ENCODE measurements at places on chromosomes 3 and 15. TPM values are rescaled to one million over a fixed set of nuclear protein-coding genes. Genes with fewer than 3 reads are reported as not detected.

- peak; percentile 80 for DNase-seq
Measured at GRCh38 chr3:157572559-157573270, 69.5 kb upstream of the VEPH1 start.

DNA sequence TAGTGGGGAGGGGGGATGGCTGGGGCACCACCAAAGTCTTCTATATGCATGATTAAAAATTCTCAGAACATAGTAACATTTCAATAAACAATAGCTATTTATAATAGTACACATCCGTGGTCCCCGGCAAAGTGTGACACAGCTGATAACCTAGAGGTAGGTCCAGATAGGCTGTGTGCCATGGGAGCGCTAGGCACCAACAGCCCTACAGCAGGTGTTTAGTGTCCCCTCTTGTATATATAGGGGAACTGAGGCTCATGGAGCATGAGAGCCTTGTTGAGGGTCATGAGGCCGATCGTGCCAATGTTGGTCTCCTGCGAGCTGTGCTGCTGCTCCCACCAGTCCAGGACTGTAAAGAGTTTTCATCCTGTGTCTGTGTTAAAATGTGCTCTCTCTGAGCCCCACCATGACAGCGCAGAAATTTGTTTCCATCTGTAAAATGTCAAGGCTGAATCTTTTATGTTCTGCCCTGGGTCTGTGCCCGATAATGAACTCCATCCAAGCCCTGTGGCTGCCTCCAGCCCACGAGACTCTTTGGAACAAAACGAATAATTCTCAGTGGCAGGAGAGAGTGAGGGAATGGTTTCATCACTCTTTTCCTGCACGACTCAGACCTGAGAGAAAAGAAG, 14.5 kb downstream of the TMEM158 start:
- DNase-seq = no peak

DNA sequence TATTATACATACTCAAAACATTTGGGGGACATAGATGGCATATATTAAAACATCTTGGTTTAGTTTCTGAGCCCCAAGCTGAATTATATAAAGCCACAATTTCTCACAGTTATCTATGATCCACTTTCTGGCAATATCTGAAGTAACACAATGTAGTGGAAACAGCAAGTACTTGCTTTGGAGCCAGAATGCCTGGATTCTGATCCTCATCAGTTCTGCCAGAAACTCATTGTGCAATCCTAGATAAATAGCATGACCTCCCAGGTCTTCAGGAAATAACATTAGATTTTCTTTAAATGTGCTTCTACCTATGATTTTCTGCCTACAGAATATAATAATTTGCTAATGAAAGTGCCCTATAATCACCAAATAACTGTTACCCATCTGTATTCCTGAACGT, 544.9 kb downstream of the NAALADL2 start:
- no peak for DNase-seq

DNA sequence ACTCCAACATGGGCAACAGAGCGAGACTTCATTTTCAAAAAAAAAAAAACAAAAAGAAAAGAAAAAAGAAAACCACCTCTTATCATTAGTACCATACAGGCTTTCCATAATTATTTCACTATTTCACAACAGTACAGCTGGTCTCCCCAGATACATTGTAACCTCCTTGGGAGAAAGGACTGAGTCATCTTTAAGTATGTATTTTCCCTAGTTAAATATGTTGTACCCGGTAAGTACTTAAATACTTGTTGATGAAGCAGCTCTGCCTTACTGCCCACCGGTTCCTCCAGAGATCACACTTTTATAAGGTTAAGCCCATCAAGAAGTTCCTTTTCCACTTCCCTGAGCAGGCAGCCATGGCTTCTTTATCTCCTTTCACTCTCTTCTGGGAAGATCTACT, 789.5 kb upstream of the CFAP20DC start:
- DNase-seq = no peak

DNA sequence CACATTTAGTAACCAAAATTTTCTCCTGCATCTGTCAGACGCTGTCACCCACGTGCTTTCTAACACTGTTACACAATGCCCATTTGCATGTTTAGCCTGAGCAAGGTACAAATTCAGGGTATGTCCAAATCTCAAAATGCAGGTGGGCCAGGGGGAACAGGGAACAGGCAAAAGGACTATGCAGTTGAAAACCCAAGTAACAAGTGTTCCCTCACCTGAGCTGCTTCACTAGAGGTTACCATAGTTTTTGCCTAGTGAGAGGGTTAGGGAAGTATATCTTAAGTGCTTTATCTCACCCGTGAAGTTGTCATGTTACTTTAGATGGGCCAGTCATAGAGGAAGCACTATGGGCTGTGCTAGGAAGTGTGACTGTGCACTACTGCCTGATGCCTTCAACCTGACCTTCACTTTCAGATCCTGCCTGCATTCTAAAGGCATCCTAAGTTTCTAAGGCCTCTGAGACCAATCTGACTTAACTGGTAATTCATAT, 6.0 kb upstream of the TMEM87A start:
- DNase-seq = no peak

DNA sequence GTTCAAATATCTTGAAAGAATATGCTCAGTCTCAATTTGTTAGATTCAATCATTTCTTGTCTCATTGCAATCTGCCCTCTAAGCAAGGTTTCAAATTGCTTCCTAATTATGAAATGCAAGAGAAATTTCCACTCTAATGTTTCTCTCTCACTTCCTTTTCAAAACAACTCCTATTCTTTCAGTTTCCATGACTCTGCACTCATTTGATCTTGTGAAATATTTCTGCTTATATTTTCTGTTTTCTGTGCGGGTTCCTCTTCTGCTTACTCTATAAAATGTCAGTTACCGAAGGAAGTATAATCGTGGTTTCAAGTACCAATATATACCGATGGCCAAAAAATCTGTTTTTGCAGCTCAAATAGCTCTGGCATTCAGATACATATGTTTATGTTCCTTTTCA, 521.9 kb upstream of the NAALADL2 start:
- no peak for DNase-seq

GRCh38 chr15:85527895-85528294, 147.5 kb downstream of the AKAP13 start:
- peak; percentile 81 for DNase-seq

- no peak for DNase-seq
Measured at GRCh38 chr3:8152821-8153418, 348.7 kb upstream of the LMCD1 start.

DNA sequence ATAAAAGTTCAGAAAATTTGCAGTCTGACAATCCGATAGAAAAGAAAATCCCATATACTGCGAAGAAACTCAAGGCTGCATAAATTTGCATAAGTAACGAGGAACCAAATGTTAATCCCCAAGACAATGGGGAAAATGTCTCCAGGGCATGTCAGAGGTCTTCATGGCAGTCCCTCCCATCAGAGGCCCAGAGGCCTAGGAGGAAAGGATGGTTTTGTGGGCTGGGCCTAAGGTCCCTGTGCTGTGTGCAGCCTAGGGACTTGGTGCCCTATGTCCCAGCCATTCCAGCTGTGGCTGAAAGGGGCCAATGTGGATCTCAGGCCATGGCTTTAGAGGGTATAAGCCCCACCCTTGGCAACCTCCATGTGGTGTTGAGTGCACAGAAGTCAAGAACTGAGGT, 21.3 kb upstream of the CCR4 start:
- DNase-seq = no peak

- DNase-seq = peak; percentile 54
Measured at GRCh38 chr3:71050538-71051258, 532.8 kb downstream of the FOXP1 start.

DNA sequence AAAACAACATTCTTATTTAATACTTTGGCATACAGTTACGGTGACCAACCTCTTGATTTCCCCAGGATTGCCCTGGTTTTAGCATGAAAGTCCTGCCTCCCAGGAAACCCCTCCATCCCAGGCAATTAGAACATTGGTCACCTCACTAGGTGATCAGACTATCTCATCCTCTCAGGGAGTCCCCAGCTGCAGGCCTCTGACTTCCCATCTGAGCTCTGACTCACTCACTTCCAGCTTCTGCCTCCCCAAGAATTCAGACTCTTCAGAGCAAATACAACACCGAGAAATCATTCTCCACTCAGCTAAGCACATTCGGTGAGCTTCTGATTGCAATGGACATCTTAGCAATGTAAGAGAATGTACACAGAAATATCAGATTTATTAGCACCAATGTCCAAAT, 92.4 kb upstream of the HES1 start:
- peak; percentile 76 for DNase-seq

- DNase-seq = no peak
Measured at GRCh38 chr3:46865031-46865507, 1.8 kb upstream of the MYL3 start.

- peak; percentile 48 for DNase-seq
Measured at GRCh38 chr3:107630779-107631178, 108.0 kb downstream of the BBX start.

GRCh38 chr3:70352215-70352614, 39.8 kb upstream of the MDFIC2 start:
- DNase-seq = no peak

DNA sequence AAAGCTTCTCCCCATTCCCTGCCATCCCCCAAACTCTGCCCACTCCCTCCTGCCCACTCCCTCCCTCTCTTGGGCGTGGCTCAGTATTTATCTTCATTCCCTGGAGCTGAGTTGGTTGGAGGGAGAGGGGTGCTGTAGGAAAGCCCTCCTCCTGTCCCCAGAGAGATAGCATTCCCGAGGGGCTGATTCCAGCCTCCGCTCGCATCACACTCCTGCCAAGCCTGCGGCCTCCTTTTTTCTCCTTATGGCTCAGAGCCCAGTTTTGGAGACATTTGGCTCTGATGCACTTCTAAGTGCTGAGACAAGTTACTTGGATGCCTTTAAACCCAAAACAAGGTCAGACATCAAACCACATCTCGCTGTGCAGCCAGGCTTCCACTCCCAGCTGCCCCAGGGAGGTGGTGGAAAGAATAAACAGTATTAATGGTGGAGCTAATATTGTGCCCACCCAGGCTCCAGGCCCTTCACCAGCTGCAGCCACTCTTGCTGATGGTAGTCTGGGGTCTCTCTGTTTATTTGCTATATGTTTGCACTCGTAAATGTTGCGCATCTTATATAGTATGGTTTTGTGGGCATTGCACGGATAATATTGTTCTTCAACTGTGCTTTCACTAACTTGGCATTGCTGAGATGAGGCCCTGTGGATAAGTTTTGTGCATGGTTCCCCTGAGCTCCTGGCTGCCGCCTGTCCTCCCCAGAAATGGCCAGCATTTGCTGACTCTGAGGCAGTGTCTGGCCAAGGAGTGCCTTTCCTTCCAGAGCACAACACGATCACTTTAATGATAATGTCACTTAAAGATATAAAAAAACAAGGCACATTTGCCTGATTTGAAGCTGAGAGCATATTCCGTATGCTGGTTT, 157.2 kb downstream of the LRRC28 start:
- peak; percentile 29 for DNase-seq

- no peak for DNase-seq
Measured at GRCh38 chr3:143811602-143812001, 36.7 kb downstream of the SLC9A9 start.

GRCh38 chr3:182530316-182530715, 263.0 kb upstream of the ATP11B start:
- no peak for DNase-seq

DNA sequence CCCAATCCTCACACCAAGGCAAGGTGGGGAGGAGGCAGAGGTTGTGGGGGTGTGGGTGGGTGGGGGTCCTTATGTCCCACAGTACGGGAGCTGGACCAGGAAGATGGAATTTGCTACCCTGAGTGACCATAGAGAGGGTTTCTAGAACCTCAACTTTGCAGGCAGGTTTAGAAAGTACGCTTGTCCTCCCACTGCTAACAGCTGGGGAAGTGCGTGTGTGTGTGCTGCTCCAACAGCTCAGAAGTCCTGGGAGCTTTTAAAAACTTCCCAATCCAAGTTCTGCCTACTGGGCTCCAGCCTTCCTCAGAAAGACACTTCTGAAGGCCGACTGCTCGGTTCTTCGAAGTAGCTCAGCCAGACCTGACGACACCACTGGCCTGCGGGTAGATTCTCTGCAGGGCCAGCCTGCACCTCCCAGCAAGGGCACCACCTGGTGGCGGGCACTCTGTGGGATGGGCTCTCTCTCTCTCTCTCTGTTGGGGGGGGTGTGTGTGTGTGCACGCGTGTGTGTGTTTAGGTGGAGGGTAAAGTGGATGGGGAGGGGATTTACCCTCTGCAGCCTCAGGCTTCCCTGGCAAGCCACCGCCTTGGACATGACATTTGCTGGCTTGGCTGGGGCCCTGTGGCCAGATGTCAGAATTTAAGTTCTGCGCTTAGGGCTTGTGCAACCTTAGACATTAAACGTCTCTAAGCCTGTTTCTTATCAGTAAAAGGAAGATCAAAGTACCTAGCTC, 15.6 kb downstream of the TMEM158 start:
- peak; percentile 46 for DNase-seq

GRCh38 chr3:104943974-104944373, 422.7 kb upstream of the ALCAM start:
- no peak for DNase-seq

GRCh38 chr15:31346367-31347066, 19.9 kb downstream of the KLF13 start:
- DNase-seq = no peak

GRCh38 chr3:58651276-58651675, 15.3 kb downstream of the FAM3D start:
- no peak for DNase-seq

DNA sequence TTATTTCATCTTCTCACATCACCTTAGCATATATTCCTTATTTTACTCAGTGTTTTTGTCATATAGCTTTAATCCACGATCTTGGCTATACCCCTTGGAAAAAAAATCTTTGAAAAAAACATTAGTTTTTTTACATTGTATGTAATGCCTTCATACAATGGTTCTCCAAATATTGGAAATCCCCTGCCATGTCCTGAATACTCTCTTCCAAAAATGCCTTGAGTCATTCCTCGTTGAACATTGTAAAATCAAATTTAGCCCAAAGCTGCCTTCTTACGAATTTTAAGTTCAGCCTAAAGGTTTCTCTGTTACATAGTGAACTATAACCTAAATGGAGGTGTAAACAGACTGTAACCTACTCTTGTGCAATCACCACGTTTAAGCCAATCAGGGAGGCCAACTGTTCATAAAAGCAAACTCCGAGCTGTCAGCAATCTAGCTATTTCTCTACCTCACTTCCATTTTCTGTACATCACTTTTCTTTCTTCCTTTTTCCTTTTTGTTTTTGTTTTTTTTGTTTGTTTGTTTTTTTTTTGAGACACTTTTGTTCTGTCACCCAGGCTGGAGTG, 140.1 kb downstream of the ANXA2 start:
- DNase-seq = no peak

GRCh38 chr3:100141586-100141985, 27.3 kb upstream of the FILIP1L start:
- no peak for DNase-seq

- no peak for DNase-seq
Measured at GRCh38 chr3:161914703-161915417, 418.3 kb downstream of the OTOL1 start.

GRCh38 chr15:99324082-99324620, 72.9 kb downstream of the LRRC28 start:
- peak; percentile 89 for DNase-seq

PGBD4 gene
- total RNA-seq = 3.0 TPM

LRTM1 gene
- total RNA-seq = not detected

PRR23A gene
- not detected for total RNA-seq

AGBL1 gene
- not detected for total RNA-seq

TTLL13 gene
- not detected for total RNA-seq

SLC22A13 gene
- total RNA-seq = not detected

ATP13A5 gene
- total RNA-seq = not detected

REC114 gene
- total RNA-seq = not detected

SCG5 gene
- 36.1 TPM for total RNA-seq

CCDC54 gene
- not detected for total RNA-seq

ATP10A gene
- total RNA-seq = 4.0 TPM

All from HT1080 (cell line).